Testis (tissue), 5 donors: ENCODE measurements at places on chromosomes 16 and 17.

DNA sequence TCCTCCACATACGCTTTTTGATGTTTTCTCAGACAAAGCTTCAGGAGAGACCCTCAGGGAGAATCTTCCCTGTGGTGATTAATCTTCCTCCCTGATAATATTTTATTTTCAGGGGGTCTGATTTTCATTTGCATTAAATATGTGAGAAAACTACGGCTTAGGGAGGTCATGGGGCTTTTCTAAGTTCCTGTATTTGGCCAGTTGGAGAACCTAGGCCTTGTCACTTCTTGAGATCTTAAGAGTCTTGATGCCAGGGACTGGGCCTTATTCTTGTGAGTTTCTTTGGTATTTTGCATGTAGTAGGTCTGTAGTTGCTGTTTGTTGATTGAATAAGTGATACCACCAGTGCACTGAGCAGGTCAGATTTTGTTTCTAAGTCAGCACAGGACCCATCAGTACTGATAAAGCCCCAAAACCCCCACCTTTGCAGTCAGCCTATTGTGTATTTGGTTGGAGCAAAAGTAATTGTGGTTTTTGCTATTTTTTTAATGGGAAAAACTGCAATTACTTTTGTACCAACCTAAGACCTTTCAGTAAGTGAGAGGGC is 130.1 kb downstream of the PRKCA start:
- no peak overlapping the region for H3K4me3 ChIP-seq
- no peaks in the 10 kb centered on the region for H3K27me3 ChIP-seq
- no peak overlapping the region for H3K27ac ChIP-seq
- H3K4me1 ChIP-seq = peaks cover 3% of the 10 kb centered on the region

GRCh38 chr17:75521951-75522727 is 3.4 kb upstream of the LLGL2 start:
- H3K27me3 ChIP-seq = no peaks in the 10 kb centered on the region
- H3K27ac ChIP-seq = no peak overlapping the region
- peaks cover 3% of the 10 kb centered on the region for H3K36me3 ChIP-seq
- H3K4me3 ChIP-seq = no peak overlapping the region
- DNase-seq = no peak

DNA sequence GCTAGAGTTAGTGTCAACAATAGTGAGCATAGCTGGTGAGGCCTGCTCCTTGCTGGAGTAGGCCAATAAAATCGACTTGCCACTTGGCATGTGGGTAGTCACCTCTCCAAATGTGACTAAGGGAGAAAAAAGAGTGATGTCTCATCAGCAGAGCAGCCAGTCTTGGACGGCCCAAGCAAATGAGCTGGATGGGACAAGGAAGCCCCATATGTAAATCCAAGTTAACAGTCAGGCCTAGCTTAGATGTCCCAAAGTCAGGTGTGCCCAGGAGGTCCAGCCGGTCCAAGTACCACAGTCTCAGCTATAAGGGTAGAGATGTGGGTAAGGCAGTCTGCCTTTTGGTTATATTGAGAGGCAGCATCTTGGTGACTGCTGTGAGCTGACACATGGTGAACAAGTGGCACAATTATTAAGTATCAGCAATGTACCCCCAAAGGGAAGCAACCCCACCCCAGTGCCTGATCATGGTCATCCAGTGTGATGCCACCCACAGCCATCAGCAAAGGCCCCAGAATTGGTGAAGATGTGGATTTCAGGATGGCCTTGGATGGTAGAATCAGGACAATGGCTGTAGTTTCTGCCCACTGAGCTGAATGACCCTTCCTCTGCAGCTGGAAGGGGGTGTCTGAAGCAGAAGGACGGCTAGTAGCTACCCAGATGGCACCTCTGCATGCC is 83.4 kb downstream of the TNFRSF13B start:
- H3K36me3 ChIP-seq = no peaks in the 10 kb centered on the region
- H3K27ac ChIP-seq = no peak overlapping the region
- H3K4me3 ChIP-seq = no peak overlapping the region
- no peak for DNase-seq

DNA sequence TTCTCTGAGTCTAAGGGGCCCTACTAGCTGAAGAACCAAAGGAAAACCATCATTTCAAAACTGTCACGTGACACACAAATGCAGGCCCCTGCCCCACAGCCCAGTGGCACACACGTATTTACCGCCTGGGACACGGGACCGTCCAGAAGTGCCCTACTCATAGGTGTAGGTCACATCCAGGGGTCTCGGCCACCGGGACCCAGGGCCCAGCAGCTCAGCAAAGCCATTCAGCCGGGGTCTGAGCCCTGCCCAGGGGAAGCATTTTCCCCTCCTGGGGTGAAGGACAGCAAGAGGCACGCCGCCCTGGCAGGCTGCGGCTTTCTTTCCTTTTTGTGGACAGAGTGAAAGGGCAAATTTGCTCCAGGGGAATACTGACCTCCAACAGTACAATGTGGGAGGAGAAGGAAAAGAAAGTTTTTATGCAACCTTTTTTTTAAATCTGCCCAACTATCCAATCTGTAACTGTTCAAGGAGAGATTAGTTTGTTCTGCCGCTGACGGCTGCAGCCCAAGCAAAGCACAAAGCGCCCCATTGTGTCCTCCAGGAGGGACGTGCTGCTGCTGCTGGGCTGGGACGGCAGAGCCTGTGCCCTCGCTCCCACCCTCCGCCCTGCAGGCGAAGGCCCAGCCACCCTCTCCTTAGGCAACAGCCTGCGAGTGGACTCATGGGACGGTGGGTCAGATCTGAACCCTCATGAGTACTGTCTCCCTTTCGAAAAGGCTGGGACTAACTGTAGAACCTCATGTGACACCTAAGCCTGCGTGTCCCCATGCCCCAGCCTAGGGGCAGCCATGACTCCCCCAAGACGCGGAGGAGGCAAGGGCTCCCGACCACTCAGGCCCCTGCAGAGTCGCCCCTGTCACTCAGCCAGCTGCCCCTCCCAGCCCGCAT is 21.3 kb downstream of the SLC7A5 start:
- no peak overlapping the region for H3K4me3 ChIP-seq
- no peaks in the 10 kb centered on the region for H3K36me3 ChIP-seq
- no peaks in the 10 kb centered on the region for H3K27me3 ChIP-seq
- H3K27ac ChIP-seq = peak overlapping the region; percentile 84
- H3K4me1 ChIP-seq = peaks cover 93% of the 10 kb centered on the region

- H3K27me3 ChIP-seq = no peaks in the 10 kb centered on the region
- no peak for DNase-seq
Measured at GRCh38 chr17:39628655-39629493, 2.1 kb downstream of the PPP1R1B start.

GRCh38 chr17:41256291-41256685 is 1.1 kb downstream of the KRTAP9-9 start:
- DNase-seq = no peak
- no peak overlapping the region for H3K4me3 ChIP-seq
- H3K27ac ChIP-seq = no peak overlapping the region

GRCh38 chr17:31815212-31815730 is 43.8 kb downstream of the COPRS start:
- H3K27ac ChIP-seq = no peak overlapping the region
- no peaks in the 10 kb centered on the region for H3K4me1 ChIP-seq
- no peaks in the 10 kb centered on the region for H3K36me3 ChIP-seq
- H3K4me3 ChIP-seq = no peak overlapping the region

DNA sequence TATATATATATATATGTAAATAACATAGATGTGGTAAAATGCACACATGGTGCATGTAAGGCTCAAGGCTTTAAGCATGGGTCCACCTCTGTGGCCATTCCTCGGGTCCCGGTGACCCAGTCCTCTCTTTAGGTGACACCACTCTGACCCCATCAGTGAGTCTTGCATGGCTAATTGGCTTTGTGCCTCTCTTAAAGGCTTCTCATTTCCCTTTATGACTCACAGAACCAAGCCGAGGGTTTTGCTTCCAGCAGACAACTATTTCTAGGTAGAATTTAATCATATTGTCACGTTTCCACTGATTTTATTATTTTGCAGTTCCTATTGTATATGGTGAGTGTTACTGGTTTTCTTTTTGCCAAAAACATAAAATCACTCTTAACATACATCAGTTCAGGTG is 59.7 kb downstream of the PLCG2 start:
- no peak overlapping the region for H3K27ac ChIP-seq
- no peaks in the 10 kb centered on the region for H3K36me3 ChIP-seq
- no peaks in the 10 kb centered on the region for H3K4me1 ChIP-seq
- no peak for DNase-seq
- H3K4me3 ChIP-seq = no peak overlapping the region

GRCh38 chr16:57345021-57345420 is 13.6 kb upstream of the CCL22 start:
- H3K27ac ChIP-seq = no peak overlapping the region
- H3K36me3 ChIP-seq = no peaks in the 10 kb centered on the region
- H3K27me3 ChIP-seq = no peaks in the 10 kb centered on the region

GRCh38 chr16:74560912-74561311 is 46.0 kb downstream of the GLG1 start:
- H3K4me1 ChIP-seq = no peaks in the 10 kb centered on the region
- H3K36me3 ChIP-seq = no peaks in the 10 kb centered on the region
- no peak overlapping the region for H3K27ac ChIP-seq
- DNase-seq = no peak
- H3K27me3 ChIP-seq = no peaks in the 10 kb centered on the region

DNA sequence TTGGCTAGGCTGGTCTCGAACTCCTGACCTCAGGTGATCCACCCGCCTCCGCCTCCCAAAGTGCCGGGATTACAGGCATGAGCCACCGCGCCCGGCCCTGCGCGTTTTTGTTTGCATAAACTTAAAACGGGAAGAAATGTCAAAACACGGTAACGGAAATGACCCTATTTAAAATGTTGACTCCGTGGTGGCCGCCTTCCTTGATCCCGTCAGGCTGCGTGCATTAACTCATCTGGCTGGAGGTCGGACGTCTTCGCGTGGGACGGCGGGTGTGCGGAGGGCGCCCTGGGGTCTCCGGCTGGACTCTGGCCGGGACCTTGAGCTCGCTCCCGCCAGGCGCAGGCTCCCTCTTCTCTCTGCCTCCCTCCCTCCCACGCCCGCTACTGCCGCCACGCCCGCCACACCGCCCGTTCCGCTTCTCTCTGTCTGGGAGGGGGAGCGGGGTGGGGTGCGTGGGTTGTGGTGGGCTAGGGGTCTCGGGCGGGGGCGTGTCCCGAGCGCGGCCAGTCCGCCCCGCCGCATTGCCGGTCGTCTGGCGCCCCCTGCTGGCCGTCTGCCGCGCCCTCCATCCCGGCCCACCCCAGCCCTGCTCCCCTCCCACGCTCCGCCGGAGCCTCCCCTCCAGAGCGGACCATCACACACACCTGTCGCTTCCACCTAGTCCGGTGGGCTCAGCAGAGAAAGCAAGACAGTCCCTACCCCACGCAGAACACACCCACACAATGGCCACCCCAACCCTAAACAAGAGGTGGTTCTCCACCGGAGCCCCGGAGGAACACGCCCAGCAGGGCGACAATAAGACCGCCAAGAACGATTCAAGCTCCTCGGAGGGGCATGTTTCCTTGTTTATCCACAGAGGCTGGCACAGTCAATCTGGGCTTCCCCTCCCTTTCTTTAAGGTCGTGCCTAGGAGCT is 1.2 kb upstream of the CCDC42 start:
- H3K27ac ChIP-seq = peak overlapping the region; percentile 16
- peak; percentile 81 for DNase-seq
- H3K36me3 ChIP-seq = no peaks in the 10 kb centered on the region

DNA sequence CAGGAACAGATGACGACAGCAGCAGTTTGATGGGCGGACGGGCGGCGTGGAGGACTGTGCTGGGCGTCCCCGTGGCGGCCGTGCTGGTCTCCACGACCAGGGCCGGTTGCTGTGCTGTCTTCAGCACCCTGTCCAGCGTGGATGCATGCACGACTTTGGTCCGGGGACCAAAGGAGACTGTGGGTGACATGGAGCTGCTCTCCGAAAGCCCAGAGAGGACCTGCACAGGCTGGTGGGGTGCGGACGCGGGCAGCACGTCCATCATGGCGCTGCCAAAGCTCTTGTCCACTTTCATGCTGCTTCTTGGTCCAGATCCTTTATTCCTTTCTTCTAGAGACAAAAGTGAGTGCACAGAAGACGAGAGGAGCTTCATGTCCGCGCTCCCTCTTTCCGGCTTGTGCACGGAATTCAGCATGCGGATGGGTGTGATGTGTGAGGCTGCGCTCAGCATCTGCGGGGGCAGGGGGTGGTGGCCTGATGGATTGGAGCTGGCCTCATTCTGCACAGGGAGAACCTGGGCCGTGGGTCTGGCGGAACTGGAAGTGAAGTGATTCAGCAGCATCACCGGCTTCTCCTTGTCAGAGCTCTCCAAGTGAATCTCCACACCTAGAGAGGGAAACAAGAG is 20.3 kb downstream of the MAP1LC3B start:
- no peak overlapping the region for H3K4me3 ChIP-seq
- no peak overlapping the region for H3K27ac ChIP-seq
- no peaks in the 10 kb centered on the region for H3K4me1 ChIP-seq
- no peak for DNase-seq

DNA sequence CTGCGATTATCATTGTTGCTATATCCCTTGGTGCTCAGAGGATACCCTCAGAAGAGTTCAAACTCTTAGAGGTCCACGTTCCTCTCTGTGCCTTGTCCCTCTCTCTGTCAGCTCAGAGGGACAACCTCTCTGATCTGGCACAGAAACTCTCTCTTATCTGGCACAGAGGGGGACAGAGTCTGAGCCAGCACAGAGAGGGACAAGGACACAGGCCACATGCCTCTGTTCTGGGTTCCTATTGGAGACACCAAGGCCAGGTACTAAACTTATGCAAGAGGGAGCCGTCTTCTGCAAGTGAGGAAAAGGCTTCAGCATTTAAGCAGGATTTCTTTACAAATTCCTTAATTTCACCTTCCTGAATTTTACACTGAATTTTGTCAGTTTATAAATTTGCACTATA is 565.2 kb downstream of the TOX3 start:
- H3K27ac ChIP-seq = no peak overlapping the region
- H3K4me1 ChIP-seq = no peaks in the 10 kb centered on the region
- H3K27me3 ChIP-seq = no peaks in the 10 kb centered on the region
- DNase-seq = no peak
- no peaks in the 10 kb centered on the region for H3K36me3 ChIP-seq
- no peak overlapping the region for H3K4me3 ChIP-seq

DNA sequence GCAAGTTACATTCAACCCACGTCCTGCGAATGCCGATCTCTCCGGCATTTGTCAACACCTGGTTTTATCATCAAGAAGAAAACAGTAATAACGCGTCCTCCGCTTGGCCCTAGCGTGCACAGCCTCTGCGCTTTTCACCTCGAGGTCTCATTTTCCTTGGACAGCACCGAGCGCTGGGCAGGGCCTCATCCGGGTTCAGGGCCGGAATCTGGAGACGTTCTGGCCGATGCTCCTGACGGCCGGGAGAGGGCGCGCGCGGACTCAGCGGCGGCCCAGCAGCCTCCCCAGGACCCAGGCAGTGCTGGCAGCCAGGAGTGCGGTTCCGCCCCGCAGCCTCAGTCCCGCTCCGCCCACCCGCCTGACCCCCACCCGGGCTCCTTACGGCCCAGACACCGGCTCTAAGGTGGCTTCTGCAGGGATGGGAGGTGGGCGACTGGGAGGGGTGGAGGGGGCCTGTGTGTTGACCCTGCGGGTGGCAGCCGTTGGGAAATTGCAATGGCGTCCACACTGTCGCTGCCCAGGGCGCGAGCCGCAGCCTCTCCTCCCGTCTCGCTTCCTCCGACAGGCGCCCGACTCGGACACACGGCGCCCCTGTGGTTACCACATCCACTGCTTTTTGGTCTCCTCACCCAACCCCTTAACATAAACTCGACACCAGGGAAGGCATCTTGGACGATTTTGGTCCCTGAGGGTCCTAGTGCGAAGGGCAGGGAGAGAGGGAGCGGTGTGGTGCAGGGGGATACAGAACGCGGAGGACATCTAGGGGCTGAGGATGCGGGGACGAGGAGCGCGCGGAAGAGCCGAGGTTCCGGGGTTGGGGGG is 7.4 kb upstream of the FLYWCH1 start:
- H3K27me3 ChIP-seq = no peaks in the 10 kb centered on the region
- no peaks in the 10 kb centered on the region for H3K36me3 ChIP-seq
- H3K4me1 ChIP-seq = peaks cover 14% of the 10 kb centered on the region
- DNase-seq = peak; percentile 91

- no peaks in the 10 kb centered on the region for H3K4me1 ChIP-seq
- no peak overlapping the region for H3K4me3 ChIP-seq
- no peak for DNase-seq
Measured at GRCh38 chr16:52843381-52843780, 209.3 kb downstream of the CHD9NB start.
